ENCODE measurements at places on chromosomes 5 and 9.

GRCh38 chr5:98282521-98282920 is 490.9 kb upstream of the RGMB start:
- DNase-seq: no peak

GRCh38 chr5:1789834-1790471 is 9.7 kb downstream of the MRPL36 start:
- DNase-seq: no peak

DNA sequence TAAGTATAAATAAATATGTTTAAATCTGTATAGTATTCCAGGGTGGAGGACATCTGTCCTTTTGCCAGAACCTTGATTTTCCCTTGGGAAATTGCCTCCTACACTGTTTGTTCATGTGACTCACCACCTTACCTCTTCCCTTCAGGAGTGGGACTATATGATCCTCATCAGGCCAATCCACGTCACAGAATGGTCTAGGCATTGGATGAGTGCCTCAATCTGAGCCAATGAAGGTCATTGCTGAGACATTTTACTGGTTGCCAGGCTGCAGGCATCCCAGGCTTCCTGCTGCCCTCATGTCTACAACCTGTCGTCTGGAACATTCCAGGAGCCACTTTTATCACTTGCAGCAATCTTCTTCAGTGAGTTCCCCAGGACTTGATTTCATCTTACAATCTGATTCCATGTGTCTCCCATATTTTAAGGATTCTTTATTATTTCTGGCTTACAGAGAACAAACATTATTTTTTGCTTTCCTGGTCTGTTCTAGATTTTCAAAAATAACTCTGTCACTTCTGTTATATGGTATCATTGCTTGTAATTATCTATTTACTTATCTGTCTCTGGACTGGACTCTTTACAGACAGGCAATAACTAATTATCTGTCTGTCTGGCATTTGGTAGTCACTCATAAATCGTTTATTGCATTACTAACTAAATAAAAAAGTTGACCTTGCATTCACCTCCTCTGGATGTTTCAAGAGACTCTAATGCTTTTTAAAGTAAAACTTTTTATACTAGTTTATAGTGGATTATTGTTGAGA is 107.3 kb upstream of the APC start:
- no peak for DNase-seq

GRCh38 chr5:177498013-177498787 is 796 bp upstream of the PDLIM7 start:
- no peak for DNase-seq

DNA sequence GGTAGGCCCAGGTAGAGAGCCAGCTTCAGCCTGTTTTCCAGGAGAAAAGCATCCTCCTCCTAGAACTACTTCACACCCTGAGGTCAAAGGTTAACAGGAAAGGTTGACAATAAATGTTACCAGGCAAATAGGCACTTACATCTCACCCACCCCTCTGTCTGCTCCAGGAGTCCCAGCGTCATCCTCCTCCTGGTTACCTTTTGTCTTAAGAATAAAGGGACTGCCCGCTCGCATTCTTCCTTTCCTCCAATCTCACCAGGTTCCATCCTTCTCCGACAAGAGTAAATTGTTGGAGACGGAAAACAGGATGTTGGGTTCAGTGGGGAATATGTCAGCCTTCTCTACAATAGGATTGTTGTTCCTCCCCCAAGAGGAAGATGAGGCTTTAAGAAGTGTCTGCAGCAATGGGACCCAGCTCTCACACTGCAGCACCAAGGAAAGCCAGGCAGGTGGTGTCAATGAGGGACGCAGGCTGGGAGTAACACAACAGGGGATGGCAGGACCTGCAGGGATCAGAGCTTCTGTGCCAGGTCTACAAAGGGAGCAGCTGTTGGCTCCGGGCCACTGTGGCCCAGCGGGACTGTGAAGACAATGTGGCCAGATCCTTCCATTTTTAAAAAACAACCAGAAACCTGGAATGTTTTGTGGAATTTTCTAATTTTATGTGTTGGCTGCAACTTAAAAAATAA is 29.0 kb downstream of the FAT2 start:
- no peak for DNase-seq

DNA sequence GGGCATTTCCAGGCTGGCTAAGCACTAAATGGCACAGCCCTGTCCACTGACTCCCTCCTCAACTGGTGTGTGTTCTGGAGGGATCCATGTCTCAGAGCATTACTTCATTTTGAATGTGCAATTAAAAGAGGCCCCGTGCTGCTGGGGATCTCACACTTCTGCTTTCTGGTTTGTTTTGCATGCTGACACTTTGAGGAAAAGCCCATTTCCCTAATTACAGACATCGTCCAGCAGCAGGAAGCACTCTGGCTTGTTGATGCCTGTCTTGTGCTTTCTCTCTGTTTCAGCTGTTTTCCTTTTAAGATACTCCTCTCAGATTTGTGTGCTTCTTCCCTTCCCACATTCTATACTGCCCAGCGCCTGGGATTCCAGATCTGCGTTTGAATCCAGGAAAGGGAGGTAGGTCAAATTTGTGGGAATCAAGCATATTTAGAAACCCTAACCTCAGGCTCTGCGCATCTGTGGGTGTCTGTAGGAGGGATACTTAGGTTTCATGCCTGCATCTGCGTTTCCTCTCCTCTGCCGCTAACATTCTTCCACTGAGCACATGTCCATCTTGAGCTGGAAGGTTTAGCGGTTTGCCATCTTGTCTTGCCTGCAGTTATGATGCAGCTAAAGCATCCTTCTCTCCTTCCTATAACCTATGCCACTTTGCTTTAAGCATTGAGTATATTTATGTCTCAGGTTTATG is 25.7 kb downstream of the SYK start:
- no peak for DNase-seq

- DNase-seq: no peak
These were observed 20.7 kb upstream of the IL17B start for GRCh38 chr5:149399775-149400174.

DNA sequence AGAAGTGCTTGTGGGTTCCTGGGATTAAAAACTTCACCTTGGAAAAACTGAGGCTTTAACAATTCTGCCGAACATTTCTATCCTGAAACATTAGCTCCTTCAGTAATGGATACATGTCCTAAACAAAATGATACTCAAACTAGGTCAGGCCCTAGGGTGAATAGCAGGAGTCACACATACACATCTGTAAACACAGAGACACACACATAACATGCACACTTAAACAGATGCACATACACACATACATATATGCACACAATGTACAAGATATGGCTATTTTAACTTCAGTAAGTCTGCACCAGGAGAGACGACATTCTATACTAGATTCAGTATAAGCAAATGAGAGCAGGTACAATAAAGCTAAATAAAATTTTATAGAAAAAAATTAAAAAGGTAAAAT is 124.4 kb downstream of the DCP2 start:
- no peak for DNase-seq
